ENCODE measurements at places on chromosomes 2 and 18.

- no peak for DNase-seq
Measured at GRCh38 chr18:13330996-13331395, 112.4 kb downstream of the LDLRAD4 start.

DNA sequence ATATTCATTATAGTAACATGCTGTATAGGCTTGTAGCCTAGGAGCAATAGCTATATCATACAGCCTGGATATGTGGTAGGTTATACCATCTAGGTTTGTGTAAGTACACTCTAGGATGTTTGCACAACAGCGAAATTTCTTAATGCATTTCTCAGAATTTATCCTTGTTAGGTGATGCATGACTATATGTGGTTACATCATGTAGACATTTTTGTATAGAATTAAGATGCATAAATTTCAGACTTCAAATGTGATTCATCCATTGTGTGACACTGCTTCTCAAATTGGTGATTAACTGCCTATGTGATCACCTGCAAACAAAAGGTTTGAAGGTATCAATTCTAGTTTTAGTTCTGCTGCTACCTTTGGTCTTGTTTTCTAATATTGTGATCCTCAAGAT is 1787.0 kb upstream of the PIK3C3 start:
- DNase-seq = no peak

DNA sequence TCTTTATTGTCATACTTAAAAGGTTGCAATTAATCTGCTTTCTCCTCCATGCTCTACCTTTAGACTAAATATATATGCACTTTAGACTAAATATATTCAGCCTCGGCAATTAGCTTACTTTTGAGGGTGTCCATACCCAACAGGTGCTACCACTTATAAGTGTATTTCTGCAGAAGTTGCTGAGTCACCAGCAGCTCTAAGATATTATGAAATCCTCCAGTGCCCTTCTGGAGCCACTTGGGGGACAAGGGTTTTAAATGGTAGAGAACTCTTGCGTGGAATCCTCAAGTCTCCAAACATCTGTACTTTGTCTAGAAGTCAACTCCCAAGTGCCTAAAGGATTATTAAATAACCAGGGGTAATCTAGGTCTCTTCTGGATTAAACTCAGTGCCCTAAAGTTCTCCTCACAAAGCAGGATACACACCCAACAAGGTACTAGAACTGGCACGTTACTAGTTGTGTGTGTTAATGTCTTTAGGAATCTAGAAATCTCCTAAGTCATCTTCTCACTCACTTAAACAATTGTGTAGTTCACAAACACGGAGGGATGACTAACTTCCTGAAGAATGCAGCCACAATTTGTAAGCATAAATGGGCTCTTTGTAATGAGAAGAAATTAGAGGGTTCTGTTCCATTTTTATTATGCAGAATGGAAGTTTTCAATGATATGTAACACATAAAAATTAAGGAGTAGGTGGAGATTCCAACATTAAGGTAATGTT is 159.7 kb downstream of the CD226 start:
- no peak for DNase-seq

DNA sequence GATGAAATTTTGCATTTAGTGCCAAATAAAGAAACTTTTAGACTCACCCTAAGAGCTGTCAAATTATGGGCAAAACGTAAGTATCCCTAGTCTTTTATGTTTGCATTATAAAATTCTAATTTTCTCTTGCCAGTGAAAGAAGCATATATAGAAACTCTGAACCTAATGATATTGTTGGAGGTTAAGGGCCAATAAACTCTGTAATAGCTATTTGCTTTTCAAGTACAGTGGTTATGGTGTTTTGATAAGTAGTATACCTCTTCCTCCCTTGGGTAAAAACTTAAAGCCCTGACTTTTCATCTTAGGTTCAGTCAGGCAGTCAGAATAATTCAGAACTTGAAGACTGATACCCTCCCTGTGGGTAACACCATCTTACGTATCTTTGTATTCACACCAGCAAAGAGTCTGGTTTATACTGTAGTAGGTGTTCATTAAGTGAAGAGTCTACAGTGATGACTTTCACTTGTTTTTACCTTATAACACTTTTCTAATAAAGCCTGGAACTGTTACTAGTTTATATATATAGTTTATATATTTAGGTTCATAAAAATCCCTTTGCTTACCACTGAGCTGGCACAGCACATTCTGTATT is 19.1 kb downstream of the PAPOLG start:
- no peak for DNase-seq

- DNase-seq = no peak
Measured at GRCh38 chr18:11989966-11990380, 8.7 kb downstream of the IMPA2 start.

GRCh38 chr18:8601277-8602032 is 7.8 kb upstream of the RAB12 start:
- DNase-seq = no peak

- no peak for DNase-seq
Measured at GRCh38 chr18:69874058-69874457, 73.6 kb downstream of the CD226 start.

- DNase-seq = no peak
Measured at GRCh38 chr2:203780231-203780630, 73.8 kb downstream of the CD28 start.

- no peak for DNase-seq
Measured at GRCh38 chr2:233265899-233266431, 14.5 kb downstream of the ATG16L1 start.

- no peak for DNase-seq
Measured at GRCh38 chr2:65536596-65536995, 104.2 kb upstream of the SPRED2 start.

DNA sequence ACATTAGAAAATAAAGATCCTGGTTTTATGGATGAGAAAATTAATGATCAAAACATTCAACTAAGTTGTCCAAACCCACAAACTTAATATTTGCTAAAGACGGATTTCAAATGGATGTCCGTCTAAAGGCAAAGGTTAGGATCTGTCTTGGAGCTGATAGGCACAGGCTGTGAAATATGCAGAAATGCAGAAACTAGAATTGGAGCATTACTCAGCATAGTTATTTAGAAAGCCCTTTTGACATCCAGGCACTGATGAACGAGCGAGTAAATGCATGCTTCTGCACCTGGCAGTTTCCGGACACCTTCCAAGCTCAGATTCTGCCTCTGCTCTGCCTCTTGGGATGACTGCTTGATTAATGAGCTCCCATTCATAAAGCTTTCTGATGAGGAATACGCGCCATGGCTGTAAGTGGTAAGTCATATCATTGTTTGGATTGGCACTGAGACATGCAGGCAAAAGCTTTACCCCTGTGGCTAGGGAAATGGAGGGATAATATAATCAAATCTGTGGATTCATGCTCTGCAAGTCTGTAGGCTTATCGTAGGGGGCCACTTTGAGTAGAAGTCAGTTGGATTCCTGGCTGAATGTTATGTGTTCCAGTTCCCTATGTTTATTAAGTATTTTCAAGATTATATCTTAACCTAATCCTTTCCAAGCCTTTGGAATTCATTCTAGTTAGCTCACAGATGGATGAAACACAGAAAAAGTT is 2176.3 kb upstream of the CELF4 start:
- no peak for DNase-seq

DNA sequence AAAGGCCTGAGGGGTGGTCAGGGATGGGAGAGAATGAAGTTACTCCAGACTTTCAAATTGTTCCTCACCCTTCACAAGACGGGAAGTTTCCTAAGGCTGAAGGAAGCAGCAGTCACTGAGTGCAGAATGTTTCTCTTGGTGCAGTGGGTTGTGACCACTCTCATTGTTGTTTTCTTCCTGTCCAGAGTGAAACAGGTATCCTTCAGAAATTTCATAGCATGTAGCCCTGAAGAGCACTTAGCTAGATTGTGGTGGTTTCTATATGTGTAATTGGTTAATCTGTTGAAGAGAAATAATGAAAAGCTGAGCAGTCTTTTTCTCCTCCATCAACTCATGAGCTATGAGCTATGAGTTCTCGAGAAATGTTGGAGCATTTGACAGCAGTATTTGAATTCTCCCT is 96.8 kb downstream of the GPD2 start:
- DNase-seq = no peak

DNA sequence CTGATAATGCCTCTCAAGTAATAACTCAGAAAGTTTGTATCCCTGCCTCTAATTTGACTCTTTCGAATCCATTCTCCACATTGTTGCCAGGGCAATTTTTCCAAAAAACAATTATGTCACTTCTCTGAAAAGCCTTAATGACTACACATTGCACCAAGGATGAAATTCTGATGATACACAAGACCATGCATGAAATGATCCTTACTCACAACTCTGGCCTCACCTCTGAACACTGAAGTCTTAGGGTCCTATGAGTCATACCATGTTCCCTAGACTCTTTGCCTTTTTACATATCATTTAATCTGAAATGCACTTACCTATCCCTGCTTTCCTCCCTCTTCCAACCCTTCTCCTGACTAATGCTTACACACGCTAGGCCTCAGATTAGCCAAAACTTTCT is 51.0 kb downstream of the WDPCP start:
- no peak for DNase-seq

GRCh38 chr2:199933466-199933865 is 21.8 kb downstream of the TYW5 start:
- no peak for DNase-seq

DNA sequence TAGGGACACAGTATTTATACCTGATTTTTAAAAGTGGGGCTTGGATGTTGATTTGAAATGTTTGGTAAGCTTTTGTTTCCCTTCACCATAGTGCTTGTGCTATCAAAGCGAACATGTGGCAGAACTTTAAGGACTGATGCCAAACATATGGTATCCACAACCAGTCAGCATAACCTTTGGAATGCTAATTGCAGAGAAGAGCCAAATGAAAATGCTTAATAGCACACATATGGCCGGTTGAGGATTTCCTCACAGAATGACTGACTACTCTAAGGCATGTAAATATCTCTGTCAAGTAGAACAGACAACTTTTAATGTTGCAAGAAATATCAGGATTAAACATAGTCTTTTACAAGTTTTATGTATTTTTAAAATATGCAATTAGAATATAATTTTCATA is 120.9 kb upstream of the COL3A1 start:
- DNase-seq = no peak

- no peak for DNase-seq
Measured at GRCh38 chr2:199136242-199136641, 321.5 kb downstream of the SATB2 start.

DNA sequence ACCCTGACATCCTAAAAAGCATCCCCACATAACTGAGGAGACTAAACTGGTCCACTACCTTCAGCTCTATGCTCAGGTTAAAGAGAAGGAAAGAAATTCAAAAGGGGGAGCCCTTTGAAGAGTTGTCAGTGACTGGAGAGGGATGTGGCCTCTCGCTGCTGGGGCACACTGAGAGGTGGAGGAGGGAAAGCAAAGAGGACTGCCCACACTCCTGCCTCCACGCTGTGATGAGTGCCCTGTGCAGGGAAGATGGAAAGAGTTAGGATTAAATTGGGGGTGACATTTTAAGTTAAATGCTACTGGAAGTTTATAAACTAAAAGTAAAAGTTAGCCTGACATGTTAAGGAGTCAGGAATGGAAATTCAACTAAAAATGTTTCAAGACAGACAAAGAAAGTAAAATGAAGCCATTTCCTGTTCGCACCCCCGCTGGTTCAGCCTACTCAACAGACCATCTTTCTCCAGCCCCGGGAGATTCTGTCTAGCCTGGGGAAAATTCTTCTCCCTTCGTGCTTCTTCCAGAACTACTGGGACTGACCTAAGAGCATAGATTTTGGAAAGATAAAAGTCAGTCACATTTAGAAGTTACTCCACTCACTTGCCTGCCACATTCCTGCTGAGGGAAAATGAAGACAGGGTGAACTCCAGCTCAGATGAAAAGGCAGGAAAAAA is 17.8 kb upstream of the INO80C start:
- DNase-seq = no peak

DNA sequence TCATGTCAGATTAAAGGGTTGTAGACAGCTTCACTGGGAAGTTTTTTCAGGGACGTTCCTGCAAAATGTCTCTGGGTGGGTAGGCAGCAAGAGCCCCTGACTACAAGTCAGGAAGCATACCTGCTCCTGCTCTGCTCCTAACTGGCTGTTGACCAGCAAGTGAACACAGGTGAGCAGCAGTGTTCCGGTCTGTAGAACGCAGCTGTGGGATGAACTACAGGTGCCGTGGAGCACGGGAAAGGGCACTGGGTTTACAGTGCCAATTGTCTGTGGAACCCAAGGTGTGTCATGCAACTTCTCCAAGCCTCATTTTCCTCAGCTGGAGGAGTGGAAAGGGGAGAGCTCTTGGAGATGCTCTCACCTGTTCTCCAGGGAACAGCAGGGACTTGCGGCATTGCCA is 6.6 kb downstream of the ASB18 start:
- DNase-seq = no peak

DNA sequence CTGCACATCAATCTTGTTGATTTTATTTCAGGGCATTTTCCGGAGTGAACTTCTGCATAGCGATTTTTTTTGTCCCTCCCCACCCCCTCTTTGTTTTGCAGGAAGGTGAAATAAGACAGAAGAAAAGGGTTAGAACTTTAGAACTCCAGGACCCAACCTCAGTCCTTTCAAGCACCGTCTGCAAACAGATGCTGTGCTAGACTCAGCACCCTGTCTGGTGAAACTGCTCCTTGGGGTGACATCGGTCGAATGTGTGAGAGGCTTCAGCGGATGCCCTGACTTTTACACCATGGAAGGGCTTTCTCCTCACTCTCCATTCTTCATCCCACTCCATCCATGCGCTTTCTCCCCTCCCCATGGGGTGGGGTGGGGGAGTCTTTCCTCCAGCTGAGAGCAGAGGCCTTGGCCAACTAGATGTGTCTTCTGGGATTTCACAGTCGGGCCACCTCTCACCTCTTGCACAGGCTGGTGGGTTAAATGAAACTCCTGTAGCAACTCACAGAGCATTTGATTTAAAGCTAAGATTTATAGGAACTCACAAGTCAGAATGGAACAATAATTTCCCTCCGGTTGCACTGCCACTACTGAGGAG is 43.3 kb upstream of the EDAR start:
- DNase-seq = no peak

GRCh38 chr2:53989210-53989862 is 18.5 kb upstream of the PSME4 start:
- DNase-seq = no peak

DNA sequence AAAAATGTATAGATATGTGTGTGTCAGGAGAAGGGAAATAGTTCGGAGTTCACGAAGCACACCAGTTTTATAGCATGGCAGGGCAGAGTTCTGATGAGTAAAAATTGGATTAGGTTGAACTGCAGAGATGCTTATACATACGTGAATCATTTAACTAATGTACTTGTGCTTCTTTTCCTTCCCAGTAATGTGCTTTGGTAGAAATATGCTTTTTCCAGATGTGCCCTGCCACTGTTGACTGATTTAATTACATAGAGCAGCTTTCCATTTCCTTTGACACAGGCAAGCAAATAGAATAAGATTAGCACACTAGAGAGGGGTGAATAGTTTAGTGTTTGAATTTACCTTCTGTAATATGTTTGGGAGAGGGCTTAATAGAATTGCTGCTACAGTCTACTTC is 28.9 kb upstream of the ARMC9 start:
- no peak for DNase-seq
